Choroid plexus epithelial cell (primary cell): ENCODE measurements at places on chromosomes 4 and X.

GRCh38 chr4:7139167-7139982 lies 53.0 kb upstream of the SORCS2 start:
- DNase-seq = no peak

GRCh38 chr4:137267024-137267423 lies 265.3 kb downstream of the PCDH18 start:
- DNase-seq = peak; percentile 55

DNA sequence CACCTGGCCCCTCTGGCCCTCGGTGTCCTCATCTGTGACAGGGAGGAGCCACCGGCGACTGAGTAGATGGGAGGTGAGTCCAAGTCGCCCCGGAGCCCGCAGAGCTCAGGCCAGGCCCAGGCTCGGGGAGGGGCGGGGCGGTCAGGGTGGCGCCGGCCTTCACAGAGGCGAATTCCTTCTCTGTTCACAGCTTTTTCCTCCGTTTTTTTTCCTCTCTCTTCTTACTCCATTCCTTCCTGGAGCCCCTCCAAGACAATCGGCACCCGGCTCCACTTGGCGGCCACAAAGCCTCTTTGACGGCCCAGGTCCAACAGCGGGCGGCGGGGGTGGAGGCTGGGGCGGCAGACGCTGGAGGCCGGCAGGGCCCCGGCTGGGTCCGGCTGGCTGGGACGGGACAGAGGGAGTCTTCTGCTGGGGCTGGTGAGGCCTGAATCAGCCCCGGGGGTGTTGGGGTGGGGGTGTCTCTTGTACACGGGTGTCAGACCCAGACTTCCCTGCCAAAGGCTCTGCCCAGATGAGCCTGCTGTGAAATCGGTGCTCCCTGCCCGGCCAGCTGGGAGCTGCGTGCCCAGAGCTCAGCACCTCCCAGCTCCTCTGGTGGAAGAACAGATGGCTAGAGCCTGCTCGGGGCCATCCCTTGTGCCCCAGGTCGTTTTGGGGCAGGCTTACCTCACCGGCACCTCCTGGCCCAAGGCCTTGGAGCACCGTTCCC lies 22.6 kb downstream of the FGFRL1 start:
- peak; percentile 41 for DNase-seq

DNA sequence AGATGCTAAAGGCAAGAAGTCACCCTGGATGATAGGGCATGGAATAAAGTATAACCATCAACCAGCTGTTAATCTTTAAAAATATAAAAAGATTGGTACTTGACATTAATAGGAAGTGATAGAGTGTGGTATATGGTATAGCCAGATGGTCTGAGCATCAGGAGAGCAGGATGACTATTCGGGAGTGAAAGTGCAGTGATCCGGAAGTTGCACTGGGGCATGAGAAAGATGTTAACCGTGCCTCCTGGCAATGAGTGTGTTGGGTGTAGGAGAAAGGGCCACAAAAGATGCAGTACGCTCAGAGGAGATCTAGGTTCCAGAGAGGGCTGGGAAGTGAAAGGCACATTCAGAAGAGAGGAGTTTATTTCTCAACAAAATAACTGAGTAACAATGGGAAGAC lies 65.0 kb downstream of the TSPAN7 start:
- DNase-seq = no peak

DNA sequence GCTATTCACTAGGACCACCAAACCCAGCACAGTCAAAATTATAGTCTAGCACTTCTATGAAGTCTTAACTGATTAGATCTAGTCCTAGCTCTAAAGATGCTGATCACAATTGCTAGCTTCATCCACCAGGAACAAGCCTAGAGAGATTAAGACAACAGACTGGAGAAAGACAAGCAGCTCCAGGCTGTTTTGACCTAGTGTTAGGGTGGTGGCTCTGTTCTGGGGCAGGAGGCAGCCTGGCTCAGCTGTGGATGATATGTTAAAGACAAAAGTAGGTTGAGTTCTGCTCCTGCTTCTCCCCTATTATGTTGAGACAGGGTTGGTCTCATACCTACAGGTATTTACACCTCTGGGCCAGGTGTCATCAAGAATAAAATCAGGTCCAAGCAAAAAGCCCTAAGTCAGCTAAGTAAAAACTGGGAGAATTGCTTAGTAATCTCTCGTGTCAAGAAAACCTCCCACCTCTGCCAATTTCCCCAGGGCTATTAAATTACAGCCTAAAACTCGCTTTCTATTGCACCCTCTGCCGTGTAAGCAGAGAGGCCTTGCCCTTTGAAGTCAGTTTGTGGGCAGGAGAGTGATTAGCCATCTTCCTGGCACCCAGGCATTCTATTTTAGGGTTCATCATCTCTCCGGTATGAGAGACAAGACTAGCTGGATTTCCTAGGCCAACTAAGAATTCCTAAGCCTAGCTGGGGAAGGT lies 39.9 kb downstream of the RAB40AL start:
- peak; percentile 7 for DNase-seq
